Mesothelial cell of epicardium (in vitro differentiated cells): ENCODE measurements at places on chromosomes 7 and 10.

GRCh38 chr7:133645884-133646391 lies 393.1 kb downstream of the EXOC4 start:
- no peak for DNase-seq

- peak; percentile 22 for DNase-seq
Measured at GRCh38 chr10:8365935-8366911, 311.7 kb downstream of the GATA3 start.

- DNase-seq: no peak
Measured at GRCh38 chr7:111527545-111527944, 34.7 kb downstream of the IMMP2L start.

DNA sequence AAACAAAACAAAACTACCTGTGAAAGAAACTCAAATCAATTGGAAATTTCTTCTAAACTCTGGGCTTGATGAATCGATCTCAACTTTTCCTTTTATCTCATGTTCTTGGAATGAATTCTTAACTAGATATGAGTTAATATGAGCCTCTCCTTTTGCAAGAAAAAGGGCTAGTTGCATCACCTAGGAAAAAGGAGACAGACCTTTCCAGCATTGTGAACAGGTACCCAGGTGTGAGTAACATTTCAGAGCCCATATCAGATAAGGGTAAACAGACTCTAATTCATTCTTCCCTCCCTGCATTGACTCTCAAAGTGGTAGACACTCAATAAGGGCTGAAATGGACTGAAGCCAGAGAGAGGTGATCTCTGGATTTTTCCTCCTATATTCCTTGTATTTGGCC lies 103.8 kb upstream of the AGR3 start:
- DNase-seq: no peak

- DNase-seq: no peak
Measured at GRCh38 chr7:131244259-131244852, 83.3 kb upstream of the MKLN1 start.

GRCh38 chr7:31633894-31634494 lies 53.0 kb upstream of the PPP1R17 start:
- peak; percentile 28 for DNase-seq

DNA sequence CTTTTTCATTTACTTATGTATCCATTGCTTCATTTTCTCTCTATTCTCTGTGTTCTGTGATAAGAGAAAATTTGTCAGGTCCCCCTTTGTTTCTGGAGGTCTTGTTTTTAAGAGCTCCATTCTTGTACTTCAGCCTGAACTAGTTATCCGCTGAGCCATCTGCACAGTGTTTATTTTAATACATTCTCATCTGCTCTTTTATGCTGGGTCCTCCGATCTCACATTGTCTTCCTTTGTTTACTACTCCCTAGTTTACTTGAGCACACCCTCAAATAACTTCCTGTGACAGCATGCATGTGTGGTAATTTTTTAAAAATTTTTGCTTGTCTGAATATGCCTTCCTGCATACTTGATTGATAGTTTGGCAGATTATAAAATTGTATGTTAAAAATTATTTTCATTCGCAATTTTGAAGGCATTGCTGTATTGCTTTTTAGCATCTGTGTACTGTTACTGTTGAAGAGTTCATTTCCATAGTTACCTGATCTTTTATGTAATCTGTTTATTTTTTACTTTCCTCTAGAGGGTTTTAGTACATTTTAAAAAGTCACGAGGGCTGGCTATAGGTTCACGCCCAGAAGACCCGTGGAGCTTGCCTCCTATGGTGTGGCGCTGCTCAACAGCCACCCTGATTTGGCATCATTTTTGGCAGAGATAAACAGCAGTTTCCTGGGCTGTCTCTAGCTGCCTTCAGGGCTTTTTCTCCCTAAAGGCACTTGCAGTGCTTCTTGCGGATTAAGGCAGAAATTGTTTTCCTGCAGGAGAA lies 31.9 kb downstream of the RSBN1L start:
- DNase-seq: no peak

DNA sequence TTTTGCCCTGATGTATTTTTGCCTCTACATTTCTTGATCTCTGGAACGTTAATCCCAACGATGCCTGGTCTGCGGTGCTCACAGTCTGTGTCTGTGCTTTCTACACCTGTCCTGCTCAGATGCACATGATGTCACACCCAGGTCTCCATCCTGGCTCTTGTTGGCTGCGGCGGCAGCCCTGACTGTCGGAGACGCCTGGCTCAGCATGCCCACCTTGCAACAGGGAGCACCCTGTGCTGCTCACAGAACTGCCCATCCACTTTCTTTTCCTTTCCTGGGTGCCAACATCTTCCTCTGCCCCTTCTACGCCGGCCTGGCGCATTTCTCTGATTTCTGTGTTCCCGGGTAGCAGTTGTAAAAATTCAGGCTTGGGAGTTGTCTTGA lies 106.2 kb downstream of the CUX1 start:
- no peak for DNase-seq

DNA sequence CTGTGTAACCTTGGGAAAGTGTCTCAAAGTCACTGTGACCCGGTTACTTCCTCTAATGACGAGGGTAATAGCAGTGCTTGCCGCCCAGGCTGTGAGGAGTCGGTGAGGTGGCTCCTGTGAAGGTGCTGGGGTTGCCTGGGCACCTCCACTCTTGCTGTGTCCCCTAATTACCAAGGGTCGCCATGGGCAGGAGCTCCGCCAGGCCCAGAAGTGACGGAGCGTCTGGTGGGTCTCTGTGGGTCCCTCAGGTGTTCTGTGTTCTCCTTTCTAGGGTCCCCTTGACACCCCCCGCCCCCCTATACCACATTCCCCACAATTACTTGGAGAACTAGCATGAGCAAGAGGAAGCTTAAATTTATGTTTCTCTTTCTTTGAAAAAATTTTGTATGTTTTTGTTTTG lies 161.5 kb downstream of the WDR37 start:
- no peak for DNase-seq

DNA sequence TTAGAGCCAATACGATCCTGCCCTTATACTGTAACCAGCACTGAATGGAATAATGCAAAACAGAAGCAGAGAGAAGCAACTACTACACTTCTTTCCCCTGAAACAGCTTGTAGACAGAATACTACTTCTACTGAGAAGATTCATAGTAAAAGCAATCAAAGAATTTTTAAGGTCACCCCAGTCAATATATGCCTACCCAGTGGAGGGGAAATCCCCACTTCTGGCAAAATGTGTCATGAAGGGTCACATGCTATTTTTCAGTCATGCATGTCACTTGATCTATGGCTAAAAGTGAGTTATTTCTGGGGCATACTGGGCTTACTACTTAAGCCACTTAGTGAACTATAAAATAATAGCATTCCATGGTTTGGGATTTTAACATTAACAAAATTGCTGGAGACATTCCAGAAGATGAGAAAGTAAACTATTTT lies 25.6 kb downstream of the IRF5 start:
- DNase-seq: no peak

- DNase-seq: no peak
Measured at GRCh38 chr7:113880559-113880958, 38.2 kb downstream of the PPP1R3A start.
